Tongue (tissue), 3 donors: ENCODE measurements at places on chromosomes 7 and 10. TPM values are rescaled to one million over a fixed set of nuclear protein-coding genes. Genes with fewer than 3 reads are reported as not detected.

- DNase-seq: no peak
Measured at GRCh38 chr7:2273866-2274265, 31.8 kb downstream of the NUDT1 start.

- no peak for DNase-seq
Measured at GRCh38 chr7:47540387-47541350, 41.2 kb downstream of the TNS3 start.

NAMPT gene
- total RNA-seq: 120 TPM

DNA sequence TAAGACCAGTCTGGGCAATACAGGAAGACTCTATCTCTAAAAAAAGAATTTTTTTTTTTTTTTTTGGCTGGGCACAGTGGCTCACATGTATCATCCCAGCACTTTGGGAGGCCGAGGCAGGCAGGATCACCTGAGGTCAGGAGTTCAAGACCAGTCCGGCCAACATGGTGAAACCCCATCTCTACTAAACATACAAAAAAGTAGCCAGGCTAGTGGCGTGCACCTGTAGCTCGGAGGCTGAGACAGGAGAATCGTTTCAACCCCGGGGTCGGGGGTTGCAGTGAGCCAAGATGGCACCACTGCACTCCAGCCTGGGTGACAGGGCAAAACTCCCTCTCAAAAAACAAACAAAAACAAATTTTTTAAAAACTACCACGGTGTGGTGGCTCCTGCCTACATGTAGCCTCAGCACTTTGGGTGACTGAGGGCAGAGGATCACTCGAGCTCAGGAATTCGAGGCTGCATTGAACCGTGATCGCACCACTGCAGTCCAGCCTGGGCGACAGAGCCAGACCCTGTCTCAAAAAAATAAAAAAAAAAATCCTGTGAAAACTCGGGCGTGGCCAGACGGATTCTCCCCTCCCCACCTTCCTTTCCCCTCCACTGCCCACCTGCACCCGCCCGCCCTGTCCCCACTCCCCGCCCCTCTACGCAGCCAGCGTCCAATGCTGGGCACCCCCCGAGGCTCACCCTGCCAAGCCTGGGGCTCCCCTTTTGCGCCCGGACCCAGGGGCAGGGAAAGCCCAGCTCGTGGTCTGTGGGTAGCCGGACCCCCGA, 745 bp upstream of the ORAI2 start:
- DNase-seq: peak; percentile 24

TAS2R5 gene
- total RNA-seq: 4.5 TPM

ACSM6 gene
- total RNA-seq: not detected

ASAH2 gene
- total RNA-seq: 1.2 TPM
